ENCODE measurements at places on chromosomes 2 and 18.

GRCh38 chr2:62375113-62375420 is 130.9 kb downstream of the TMEM17 start:
- no peak for DNase-seq

- DNase-seq, result no peak
Observed at GRCh38 chr2:20471902-20472559, 25.2 kb downstream of the RHOB start.

GRCh38 chr2:191412353-191412752 is 167.1 kb downstream of the MYO1B start:
- no peak for DNase-seq

DNA sequence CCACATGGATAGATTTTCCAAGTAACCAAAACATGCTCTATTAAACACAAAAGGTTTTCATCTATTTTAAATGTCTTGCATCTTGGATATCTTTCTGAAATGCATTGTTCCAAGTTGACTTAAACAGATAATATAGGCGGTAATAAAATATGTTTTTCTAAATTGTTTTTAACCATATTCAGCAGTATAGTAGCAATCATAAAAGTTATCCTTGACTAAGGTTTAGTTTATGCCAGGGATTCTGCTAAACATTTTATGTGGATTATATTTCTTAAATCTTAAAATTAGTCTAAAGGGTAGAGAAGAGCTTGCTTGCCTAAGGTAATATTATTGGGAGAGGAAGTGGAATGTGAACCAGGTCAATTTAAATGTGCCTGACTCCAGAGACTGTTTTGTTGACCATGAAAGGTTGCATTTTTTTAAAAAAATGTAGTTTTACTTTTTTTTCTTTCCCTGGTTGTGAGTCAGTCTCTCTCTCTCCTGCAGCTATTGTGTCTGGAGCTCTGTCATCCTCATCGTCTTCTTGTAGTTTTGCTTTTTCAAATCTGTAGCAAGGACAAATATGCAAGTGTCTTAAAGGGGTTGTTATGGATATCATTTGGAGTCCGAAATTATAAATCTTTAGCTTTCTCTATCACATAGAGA is 309.1 kb upstream of the COL3A1 start:
- no peak for DNase-seq

- DNase-seq, result peak; percentile 37
Observed at GRCh38 chr2:72137498-72138010, 10.1 kb downstream of the CYP26B1 start.

- no peak for DNase-seq
Observed at GRCh38 chr2:42249887-42250286, 80.7 kb downstream of the EML4 start.

DNA sequence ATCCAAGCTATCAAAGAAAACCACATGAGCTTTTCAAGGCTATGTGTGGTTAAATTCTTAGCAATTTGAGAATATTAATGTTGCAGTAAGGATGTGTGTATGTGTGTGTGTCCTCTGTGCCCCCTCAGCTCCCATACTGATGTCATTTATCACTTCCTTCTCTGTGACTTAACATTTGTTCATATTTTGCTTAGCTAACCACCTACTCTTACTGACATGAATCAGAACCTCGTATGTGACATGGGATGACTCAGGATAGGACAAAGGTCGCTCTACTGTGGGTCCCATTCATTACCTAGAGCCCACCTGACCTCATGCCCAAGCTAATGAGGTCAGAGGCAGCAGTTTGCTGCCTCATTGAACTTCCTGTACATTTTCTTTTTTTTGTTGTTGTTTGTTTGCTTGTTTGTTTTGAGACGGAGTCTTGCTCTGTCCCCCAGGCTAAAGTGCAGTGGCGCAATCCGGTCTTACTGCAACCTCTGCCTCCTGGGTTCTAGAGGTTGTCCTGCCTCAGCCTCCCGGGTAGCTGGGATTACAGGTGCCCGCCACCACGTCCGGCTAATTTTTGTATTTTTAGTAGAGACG is 36.3 kb downstream of the MOGAT1 start:
- no peak for DNase-seq

DNA sequence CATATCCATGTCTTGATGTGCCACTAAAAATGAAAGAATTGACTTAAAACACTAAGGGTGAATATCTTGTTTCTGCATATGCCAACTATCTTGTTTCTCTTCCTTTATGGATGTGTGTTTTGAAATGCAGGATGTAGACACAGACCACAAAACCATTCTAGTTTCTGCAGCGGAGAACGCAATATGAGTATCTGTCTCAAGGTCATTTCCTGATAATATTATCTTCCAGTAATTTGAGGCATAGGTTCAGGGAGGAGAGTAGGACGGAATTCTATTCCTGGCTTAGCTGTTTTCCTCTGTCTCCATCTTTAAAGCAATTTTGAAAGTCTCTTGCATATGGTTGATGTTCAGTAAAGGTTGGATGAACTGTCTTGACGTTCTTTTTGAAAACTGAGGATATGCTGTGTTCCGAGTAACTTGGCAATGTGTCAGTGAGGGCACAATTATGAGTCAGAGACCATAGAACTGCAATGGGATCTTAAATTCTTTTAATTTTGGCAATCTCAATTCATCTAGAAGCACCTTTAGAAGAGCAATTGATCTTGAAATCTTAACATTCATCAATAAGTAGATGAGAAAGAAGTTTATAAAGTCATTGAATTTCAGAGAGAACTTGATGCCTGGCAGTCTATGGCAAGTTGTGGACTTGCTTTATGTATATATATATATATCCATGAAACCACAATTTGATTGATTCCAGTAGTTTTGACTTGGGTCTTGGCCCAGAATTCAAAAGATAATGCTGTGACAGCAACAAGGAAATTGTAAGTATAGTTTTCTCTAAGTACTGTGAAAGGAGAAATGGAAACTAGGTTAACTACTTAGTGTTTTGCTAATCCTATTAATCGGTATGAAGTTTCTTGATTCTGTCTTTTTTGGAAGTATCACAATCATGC is 24.8 kb downstream of the RAB27B start:
- DNase-seq, result no peak

- no peak for DNase-seq
Observed at GRCh38 chr18:10751653-10752052, 225.8 kb downstream of the NAPG start.

DNA sequence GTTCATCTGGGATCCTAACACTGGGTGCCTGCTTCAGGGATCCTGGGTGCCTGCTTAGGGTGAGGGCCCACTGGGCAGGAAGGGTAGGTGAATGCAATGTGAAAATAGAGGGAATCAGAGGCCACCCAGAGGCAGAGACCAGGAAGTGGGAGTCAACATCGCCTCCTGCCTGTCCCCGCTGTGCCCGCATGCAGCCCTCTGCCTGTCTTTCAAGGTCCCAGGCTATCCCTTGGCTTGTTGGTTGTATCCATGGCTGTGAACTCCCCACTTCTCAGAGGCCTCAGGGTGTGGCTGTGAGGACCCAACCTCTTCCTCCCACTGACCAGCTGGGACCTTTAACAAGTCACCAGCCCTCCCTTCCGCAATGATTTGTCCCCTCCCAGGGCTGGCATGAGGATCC is 26.5 kb downstream of the PSD4 start:
- DNase-seq, result no peak

DNA sequence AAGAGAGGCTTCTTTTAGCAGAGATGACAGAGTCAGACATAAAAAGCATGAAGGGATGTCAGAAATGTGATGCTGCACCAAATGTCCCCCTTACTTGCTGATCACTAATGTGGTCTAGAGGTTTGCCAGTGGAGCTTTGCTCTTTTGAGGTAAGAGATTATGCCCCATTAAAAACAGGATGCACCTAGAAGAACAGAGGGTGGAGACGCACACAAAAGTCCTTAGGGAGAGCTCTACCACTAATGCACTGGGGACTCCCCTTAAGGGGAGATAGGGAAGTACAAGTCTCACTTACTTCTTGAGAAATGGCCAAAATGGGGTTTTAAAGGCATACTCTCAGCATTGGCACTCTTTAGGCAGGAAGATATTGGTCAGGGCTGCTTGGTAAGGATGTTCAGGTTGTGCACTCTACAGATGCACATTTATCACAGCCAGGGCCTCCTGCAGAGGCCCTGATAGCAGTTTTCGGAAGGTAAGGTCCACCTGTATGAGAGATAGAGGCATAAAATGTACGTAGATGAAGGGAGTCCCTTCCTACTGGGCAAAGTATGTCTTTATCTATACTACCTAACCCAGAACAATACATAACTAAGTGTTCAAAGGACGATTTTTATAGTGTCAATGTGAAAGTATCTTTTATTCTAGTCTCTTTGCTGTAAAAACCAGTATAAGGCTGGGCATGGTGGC is 17.0 kb upstream of the SCYGR1 start:
- DNase-seq, result no peak

DNA sequence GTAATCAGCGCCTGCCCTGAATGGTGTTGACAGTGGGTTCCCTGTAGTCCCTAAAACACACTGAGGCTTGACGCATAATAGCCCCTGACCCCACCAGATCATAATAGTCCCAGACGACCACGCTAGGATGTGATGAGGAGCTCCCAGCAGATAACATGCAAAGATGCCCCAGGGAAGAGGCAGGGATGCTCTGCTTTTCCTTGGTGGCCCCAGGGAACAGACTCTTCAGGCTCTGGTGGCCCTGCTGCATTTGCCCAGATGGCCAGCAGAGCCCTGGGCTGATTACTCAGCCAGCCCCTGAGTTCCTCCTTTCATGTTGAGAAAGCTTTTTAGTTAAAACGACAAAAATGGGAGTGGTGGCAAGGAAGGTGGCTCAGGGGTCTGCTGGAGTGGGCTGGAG is 5.9 kb upstream of the NCKAP5 start:
- DNase-seq, result no peak

- DNase-seq, result no peak
Observed at GRCh38 chr2:112150851-112151250, 12.7 kb downstream of the FBLN7 start.

- DNase-seq, result no peak
Observed at GRCh38 chr2:207497596-207497995, 32.2 kb upstream of the CREB1 start.

GRCh38 chr2:231159306-231159705 is 34.5 kb upstream of the HTR2B start:
- no peak for DNase-seq

GRCh38 chr2:102291319-102292075 is 19.9 kb upstream of the IL1RL1 start:
- DNase-seq, result no peak

DNA sequence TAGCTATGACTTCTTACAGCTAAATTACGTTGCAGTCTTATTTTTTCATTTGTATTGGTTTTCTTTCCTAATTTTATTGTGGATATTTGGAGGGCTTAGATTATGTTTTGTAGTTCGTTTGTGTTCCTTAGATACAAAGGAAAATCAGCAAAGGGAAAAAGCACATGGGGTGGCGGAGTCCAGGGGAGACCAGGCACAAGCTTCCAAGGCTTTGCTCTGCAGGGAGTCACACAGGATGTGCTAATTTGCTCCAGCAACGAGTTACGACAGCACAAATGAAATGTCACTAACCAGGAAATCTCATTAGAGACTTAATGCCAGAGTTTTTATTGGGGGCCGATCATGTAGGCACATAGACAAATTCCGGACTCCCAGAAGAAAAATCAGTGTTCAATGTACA is 60.5 kb upstream of the CABYR start:
- no peak for DNase-seq

DNA sequence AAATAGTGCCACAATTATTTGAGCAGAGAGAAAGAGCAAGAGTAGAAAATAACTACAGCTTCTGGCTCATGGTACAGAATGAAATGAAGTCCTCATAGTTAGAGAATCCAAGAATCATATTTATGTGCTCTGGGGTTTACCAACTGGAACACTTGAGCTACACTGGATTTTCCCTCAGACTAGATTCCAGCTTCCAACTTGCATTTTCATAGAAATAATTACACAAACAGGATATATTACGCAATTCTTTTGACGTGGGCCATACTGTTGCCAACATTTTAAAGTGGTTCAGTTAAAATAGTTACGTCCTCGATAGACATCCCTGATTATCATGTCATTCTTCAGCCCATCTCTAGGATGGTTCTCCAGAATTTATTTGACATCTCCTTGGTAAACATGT is 129.2 kb downstream of the ETAA1 start:
- DNase-seq, result no peak

DNA sequence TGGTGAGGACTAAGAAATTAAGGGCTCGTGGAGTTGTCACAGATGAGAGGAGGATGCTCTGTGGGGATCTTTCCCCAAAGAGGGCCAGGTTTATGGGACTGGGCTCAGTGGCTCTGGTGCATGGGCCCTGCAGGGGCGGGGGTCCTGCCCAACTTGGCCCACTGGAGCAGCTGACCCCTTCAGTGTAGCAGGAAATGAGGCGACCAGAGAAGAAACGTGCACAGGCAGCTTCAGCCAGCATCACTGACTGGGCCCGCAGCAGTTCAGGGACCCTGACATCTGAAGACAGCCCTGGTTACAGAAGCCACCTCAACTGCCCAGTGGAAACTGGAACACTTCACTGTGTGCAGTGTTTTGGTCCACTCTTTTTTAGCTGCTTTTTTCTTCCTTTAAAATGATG is 72.8 kb downstream of the EMILIN2 start:
- DNase-seq, result no peak

DNA sequence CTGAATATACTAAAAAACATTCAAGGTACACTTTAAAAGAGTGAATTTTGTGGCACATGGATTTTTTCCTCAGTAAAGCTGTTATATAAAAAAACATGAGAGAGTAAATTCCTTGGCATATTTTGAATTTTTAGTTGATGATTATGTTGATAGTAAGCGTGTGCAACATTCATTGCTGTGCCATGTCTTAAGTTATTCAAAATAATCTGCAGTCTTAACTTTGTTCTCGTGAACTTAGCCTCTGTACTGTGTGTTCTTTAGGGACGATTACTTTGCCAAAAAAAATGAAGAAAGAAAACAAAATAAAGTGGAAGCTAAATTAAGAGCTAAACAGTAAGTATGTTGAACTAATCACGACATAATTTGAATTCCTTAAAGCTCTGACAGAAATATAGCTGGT is 9.6 kb downstream of the SSB start:
- DNase-seq, result no peak

DNA sequence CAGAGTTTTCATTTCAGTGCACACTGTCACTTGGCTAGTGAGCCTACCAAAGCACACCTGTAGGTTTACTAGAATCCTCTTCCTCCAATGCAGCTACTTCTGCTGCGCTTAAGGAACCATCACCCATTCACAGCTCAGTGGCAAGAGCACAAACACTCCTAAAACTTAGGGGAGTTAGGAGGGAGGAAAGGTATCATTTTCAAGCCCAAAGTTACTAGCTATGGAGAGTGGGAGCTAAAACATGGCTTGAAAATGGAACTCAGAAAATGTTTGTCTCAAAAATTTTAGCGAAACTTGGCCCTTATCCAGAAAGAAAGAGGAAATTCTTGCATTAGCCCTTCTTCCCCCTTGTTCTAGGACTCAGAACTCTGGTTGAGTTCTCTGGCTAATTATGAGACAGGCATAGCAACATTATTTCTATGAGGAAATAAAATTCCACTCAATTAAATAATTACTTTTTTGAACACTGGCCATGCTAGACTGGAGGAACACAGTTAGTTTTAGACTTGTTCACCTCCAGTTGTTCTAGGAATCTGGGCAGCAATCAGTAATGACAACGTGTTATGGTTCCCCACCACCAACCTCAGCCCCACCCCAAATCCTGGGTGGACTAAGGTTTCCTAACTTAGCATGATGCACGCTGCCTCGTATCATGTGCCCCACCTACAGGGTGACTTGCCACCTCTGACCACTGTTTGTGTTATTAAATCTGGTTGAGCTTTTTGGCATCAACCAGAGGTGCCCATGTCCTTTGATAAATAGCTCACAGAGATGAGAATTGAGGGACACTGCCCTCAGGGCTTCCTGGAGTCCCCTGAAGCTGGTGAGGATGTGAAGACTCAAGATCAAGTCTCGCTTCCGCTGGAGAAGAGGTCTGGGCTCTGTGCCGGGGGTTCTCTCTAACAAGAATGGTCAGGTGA is 32.8 kb downstream of the LPIN2 start:
- DNase-seq, result peak; percentile 26

Measured in stimulated activated naive CD4-positive, alpha-beta T cell treated with Interleukin-2 at 50 U/mL for 16 hours (primary cell).